ENCODE measurements at places on chromosomes 2 and 18.

DNA sequence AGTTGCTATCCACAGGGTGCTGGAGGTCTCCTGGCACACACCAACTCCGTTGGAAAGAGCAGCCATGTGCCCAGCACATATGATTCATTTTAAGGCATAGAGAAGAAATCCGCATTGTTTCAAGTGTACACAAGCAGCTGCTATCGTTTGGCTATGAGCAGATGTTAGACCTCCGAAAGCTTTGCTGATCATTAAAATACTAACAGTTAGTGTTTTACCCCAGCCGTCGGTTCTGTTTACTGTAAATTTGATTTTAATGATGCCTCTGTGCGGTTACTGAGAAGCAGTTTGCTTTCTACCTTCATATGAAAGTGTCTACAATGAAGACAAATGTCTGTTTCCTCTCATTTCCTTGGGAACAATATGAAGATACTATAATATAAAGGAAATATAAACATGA is 154.9 kb downstream of the PTGR3 start:
- DNase-seq = no peak

- DNase-seq = no peak
Measured at GRCh38 chr2:35035883-35036282, 1319.7 kb upstream of the CRIM1 start.

DNA sequence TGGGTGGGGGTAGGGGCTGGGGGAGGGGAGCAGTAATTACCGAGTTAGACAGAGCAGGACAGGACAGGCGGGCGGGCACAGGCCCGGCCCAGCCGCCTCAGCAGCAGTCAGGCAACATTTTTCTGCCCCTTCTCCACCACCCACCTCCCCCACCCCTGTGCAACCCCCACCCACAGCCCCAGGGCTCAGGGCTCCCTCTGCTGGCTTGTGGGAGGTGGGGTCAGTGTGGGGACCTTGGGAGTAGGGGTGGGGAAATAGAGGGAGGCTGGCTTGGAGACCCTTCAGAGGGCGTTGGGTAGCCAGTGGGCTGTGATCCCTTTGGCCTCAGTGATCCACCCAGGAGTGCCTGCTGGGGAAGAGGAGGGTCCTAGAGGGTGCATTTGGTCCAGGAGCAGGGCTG is 6.4 kb downstream of the WNT6 start:
- no peak for DNase-seq

- DNase-seq = no peak
Measured at GRCh38 chr2:20250436-20250835, 25.5 kb upstream of the SDC1 start.

DNA sequence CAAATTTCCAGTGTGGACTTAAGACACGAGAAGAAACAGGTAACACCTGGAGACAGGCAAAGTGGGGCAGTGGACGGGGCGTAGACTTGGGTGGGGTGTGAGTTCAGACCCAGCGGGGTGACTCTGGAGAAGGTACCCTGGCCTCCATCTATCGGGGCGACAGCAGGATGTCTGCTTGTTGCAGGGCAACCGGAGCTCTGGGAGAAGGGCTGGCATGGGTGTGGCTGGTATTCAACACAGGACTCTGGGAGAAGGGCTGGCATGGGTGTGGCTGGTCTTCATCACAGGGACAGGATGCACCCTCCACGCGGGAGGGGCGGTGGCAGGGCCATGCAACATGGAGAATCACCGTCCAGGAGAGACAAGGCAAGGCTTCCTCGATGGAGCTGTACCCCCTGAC is 198.5 kb downstream of the HDAC4 start:
- no peak for DNase-seq

All from stimulated activated CD8-positive, alpha-beta memory T cell treated with anti-CD3 and anti-CD28 coated beads, Interleukin-15, amount 100 ng/mL, for 24 hours (primary cell).